ENCODE measurements at places on chromosomes 6 and 20. TPM values are rescaled to one million over a fixed set of nuclear protein-coding genes. Genes with fewer than 3 reads are reported as not detected.

Gene LRRC73
- total RNA-seq: 0.39 TPM

Gene WFDC9
- not detected for total RNA-seq

Gene OR2H1
- not detected for total RNA-seq

Gene OR2J3
- not detected for total RNA-seq

Gene PDE7B
- 5.5 TPM for total RNA-seq

Gene ESR1
- total RNA-seq: 12.3 TPM

Gene C6orf58
- total RNA-seq: not detected

Gene CLDN20
- total RNA-seq: not detected

Gene TGM3
- total RNA-seq: not detected

Gene SH3BGRL2
- 23.7 TPM for total RNA-seq

Gene HLA-G
- 0.29 TPM for total RNA-seq

Gene SMLR1
- not detected for total RNA-seq

Gene TTPAL
- 7.6 TPM for total RNA-seq

Gene SLC35F1
- 1.6 TPM for total RNA-seq

Gene CRISP2
- total RNA-seq: not detected

Gene EEF1A2
- total RNA-seq: 1.5 TPM

Gene CNKSR3
- total RNA-seq: 41.2 TPM

Gene LAMA2
- 86.5 TPM for total RNA-seq

Gene EFCAB8
- total RNA-seq: 1.1 TPM

Gene IBTK
- 34.0 TPM for total RNA-seq

Gene PPP1R16B
- total RNA-seq: 13.4 TPM

Gene MPC1
- 71.7 TPM for total RNA-seq

Gene FNDC11
- 0.57 TPM for total RNA-seq

Gene TULP4
- total RNA-seq: 86.1 TPM

Gene NKAIN2
- total RNA-seq: 1.9 TPM

Gene CRIP3
- 0.65 TPM for total RNA-seq

Gene SPATS1
- not detected for total RNA-seq

Gene CLIC5
- total RNA-seq: 3.7 TPM

Gene TLDC2
- 0.36 TPM for total RNA-seq

Gene KCNQ2
- not detected for total RNA-seq

Gene CLPSL1
- total RNA-seq: not detected

Gene LINC00237
- total RNA-seq: not detected

Gene PLCB4
- 26.2 TPM for total RNA-seq

Gene FKBP1C
- not detected for total RNA-seq

Gene TCP11
- total RNA-seq: 0.36 TPM

Gene MTFR2
- 0.60 TPM for total RNA-seq

Gene RPP40
- total RNA-seq: 3.6 TPM

Gene TFEB
- 32.1 TPM for total RNA-seq

Gene IL17A
- not detected for total RNA-seq

Gene TUBB2B
- 5.6 TPM for total RNA-seq

Gene MAVS
- 33.4 TPM for total RNA-seq

Gene GUCA1A
- not detected for total RNA-seq

Gene VEGFA
- total RNA-seq: 247 TPM

Gene TBX18
- 58.6 TPM for total RNA-seq

Gene RBPJL
- total RNA-seq: not detected

Gene TBXT
- total RNA-seq: not detected

Gene CCM2L
- total RNA-seq: 11.0 TPM

Gene ARHGAP18
- 16.3 TPM for total RNA-seq

Gene CPNE5
- total RNA-seq: 13.1 TPM

Gene SOX18
- total RNA-seq: 186 TPM

Gene RIMS4
- total RNA-seq: 16.6 TPM

Gene ARMH2
- total RNA-seq: not detected

Gene GHRH
- not detected for total RNA-seq

Gene COL20A1
- 0.09 TPM for total RNA-seq

Gene VIP
- total RNA-seq: 0.78 TPM

Gene SFTA2
- total RNA-seq: not detected

Gene EYA2
- total RNA-seq: 10.9 TPM

Gene ETV7
- 2.2 TPM for total RNA-seq

Gene SIRPB1
- total RNA-seq: 3.1 TPM

Gene PRSS16
- not detected for total RNA-seq
